ENCODE measurements at places on chromosomes 7 and 10. TPM values are rescaled to one million over a fixed set of nuclear protein-coding genes. Genes with fewer than 3 reads are reported as not detected.

DNA sequence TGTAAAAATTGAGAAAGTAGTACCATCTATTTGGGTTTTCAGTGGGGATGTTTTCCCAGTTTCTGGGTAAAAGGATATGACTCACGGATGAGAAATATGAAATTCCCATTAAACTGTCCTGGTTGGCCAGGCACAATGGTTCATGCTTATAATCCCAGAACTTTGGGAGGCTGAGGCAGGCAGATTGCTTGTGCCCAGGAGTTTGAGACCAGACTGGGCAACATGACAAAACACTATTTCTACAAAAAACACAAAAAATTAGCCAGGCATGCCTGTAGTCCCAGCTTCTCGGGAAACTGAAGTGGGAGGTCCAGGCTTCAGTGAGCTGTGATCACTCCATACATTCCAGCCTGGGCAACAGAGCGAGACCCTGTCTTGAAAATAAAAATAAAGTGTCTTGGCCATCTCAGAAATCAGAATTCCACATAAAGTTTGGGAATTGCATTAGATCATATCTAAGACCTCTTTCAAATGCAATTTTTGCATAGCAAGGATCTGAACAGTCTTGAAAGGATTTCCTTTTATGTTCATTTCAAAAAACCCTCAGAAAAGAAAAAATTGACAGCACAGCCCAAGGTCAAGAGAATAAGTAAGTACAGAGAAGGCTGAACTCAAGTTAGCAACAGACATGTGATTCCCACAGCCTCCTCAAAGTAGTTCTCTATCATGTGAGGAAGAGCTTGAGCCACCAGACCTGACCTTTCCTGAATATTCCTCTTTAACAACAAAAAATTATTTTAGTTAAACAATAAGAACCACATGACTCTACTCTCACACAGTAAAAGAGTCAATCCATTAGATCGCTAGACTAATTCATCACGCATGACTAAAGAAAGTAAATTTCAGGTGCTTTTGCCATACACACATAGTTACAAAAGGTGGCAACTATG lies 141.5 kb upstream of the CAV2 start:
- no peak overlapping the region for H3K4me3 ChIP-seq
- no peaks in the 10 kb centered on the region for H3K36me3 ChIP-seq
- H3K27me3 ChIP-seq: no peaks in the 10 kb centered on the region
- peak; percentile 76 for DNase-seq

DNA sequence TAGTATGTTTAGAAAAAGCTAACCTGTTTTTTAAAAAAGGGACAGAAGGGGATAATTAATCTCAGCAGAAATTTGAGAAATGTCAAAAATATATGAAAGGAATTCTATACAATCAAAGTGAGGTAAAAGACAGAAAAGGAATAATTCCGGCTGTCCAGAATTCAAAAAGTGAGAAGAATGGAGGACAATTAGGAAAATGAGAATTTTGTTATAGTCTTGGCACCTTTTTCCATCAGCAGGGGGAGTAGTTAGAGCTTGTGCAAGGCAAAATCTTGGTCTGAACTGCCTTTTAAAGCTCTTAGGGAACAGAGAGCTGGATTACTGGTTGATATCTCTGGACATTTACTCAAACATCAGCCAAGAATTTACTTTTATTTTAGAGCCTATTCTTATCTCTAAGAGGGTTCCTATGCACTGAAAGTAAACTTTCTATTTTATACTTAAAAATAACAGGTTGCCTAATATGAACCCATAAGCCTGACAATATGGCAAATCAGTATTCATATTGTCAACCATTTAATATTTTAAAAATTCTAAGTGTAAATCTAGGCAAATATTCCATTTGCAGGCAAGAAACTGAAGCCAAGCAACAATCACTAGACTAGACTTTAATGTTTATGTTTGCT lies 185.6 kb downstream of the ANK3 start:
- H3K27ac ChIP-seq: no peak overlapping the region
- no peak overlapping the region for H3K4me3 ChIP-seq
- no peaks in the 10 kb centered on the region for H3K36me3 ChIP-seq
- no peaks in the 10 kb centered on the region for H3K27me3 ChIP-seq
- H3K4me1 ChIP-seq: peaks cover 6% of the 10 kb centered on the region
- peak; percentile 52 for DNase-seq

DNA sequence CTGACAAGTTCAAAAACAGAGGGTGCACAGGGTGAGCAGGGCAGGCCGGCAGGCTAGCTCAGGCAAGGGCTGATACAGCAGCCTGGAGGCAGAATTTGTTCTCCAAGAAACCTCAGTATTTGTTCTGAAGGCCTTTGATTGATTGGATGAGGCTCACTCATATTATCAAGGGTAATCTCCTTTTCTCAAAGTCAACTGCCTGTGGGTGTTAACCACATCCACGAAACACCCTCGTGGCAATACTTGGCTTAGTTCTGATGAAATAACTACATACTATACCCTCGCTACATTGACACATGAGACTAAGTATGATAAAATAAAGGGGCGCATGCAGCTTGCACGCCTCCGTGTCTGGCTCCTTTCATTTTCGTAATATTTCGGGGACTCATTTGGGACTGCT lies 4.4 kb upstream of the PPP2R2D start:
- DNase-seq: no peak
- no peaks in the 10 kb centered on the region for H3K36me3 ChIP-seq
- peaks cover 8% of the 10 kb centered on the region for H3K4me1 ChIP-seq
- H3K4me3 ChIP-seq: no peak overlapping the region
- H3K27ac ChIP-seq: no peak overlapping the region

- H3K4me1 ChIP-seq: peaks cover 15% of the 10 kb centered on the region
- H3K4me3 ChIP-seq: peak overlapping the region; percentile 0
- no peaks in the 10 kb centered on the region for H3K27me3 ChIP-seq
- H3K27ac ChIP-seq: peak overlapping the region; percentile 21
Observed at GRCh38 chr10:69232252-69232651, 12.1 kb downstream of the HKDC1 start.

- H3K27me3 ChIP-seq: no peaks in the 10 kb centered on the region
- H3K4me1 ChIP-seq: peaks cover 7% of the 10 kb centered on the region
- no peak overlapping the region for H3K27ac ChIP-seq
- H3K4me3 ChIP-seq: no peak overlapping the region
Observed at GRCh38 chr10:117936566-117936965, 110.2 kb downstream of the RAB11FIP2 start.

DNA sequence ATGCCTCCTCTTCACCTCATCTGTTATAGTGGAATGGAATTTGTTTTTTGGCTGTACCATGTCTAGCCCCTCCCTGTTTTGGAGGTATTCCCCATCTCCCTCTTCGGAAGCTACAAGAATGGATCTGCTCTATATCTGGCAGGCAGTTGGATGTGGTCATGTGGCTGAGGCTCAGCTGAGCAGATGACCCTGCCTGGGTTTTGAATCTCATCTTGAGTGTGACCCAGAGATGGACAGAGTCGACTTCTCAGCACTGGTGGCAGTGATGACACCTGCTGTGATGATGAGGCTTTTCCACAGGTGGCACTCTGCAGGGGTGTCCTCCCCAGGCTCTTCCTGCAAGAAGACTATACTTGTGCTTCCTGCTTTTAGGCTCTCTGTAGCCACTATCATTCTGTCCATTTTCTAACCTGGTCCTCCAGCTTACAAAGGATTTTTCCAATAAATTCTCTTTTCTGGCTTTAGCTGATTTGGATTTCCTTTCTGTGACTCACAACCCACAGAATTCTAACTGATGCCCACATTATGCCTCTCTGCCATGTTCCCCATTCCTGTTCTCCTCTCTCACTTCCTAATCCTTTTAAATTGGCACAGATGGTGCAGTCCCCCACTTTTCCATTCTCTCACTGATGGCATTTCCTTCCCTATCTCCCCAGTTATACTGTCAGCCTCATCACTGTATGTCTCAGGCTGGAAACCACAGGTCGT lies 7.5 kb upstream of the ARHGAP22 start:
- H3K27ac ChIP-seq: no peak overlapping the region
- H3K4me3 ChIP-seq: no peak overlapping the region
- H3K4me1 ChIP-seq: peaks cover under 1% of the 10 kb centered on the region

GRCh38 chr7:33043501-33044400 lies 18.8 kb downstream of the NT5C3A start:
- H3K4me3 ChIP-seq: no peak overlapping the region
- H3K36me3 ChIP-seq: no peaks in the 10 kb centered on the region
- H3K27ac ChIP-seq: peak overlapping the region; percentile 40
- peaks cover 9% of the 10 kb centered on the region for H3K4me1 ChIP-seq
- no peaks in the 10 kb centered on the region for H3K27me3 ChIP-seq

DNA sequence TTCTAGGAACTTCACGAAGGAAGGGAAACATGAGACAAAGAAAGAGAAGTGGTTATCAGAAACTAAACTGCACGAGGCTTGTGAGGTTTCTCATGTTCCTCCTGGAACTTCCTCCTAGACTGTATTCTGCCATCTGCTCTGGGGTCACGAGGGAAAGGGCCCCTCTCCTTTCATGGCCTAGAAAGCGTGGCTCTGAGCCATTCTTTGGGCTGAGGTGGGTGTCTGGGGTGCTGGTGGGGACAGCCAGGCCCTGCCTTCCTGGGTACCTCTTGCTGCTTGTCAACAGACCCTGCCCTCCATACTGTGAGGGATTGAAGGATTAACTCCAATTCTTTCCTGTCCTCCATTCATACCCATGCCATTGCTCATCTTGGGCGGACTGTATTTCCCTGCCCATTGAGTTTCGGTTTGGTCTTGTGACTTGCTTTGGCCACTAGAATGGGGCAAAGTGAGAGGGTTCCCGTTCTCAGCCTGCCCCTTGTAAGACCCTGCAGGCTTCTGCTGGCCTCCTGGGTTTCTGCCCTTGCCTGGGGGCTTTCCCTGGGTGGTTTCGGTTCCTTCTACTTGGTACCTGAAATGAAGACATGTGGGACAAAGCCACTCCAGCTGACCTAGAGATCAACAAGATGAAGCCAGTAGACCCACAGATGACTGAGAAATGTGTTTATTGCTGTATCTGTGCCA lies 14.9 kb upstream of the GIMAP8 start:
- peaks cover 12% of the 10 kb centered on the region for H3K27me3 ChIP-seq
- DNase-seq: no peak
- no peaks in the 10 kb centered on the region for H3K4me1 ChIP-seq
- no peak overlapping the region for H3K27ac ChIP-seq
- H3K4me3 ChIP-seq: no peak overlapping the region

DNA sequence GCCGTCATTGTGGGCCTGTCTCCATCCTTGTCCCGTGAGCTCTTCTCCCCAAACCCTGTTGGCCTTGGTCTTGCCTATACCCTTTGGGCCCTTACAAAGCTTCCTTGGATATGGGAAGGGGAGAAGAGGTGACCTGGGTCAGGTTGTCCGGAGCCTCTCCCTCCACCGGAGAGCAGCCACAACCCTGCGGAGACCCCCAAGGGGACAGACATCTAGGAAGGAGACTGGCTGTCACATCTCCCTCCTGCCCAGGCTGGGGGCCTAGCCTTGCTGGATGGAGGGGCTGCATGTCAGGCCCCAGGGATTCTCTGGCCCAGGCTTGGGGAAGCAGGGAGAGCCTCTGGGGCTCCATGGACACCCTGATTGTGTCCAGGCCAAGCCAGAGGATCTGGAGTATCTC lies 11.8 kb downstream of the NACAD start:
- DNase-seq: no peak
- H3K27me3 ChIP-seq: no peaks in the 10 kb centered on the region
- no peak overlapping the region for H3K27ac ChIP-seq

GRCh38 chr7:148058753-148059152 lies 531.8 kb upstream of the C7orf33 start:
- H3K4me3 ChIP-seq: no peak overlapping the region
- no peak for DNase-seq
- peaks cover 38% of the 10 kb centered on the region for H3K27me3 ChIP-seq
- H3K4me1 ChIP-seq: no peaks in the 10 kb centered on the region
- H3K36me3 ChIP-seq: no peaks in the 10 kb centered on the region

DNA sequence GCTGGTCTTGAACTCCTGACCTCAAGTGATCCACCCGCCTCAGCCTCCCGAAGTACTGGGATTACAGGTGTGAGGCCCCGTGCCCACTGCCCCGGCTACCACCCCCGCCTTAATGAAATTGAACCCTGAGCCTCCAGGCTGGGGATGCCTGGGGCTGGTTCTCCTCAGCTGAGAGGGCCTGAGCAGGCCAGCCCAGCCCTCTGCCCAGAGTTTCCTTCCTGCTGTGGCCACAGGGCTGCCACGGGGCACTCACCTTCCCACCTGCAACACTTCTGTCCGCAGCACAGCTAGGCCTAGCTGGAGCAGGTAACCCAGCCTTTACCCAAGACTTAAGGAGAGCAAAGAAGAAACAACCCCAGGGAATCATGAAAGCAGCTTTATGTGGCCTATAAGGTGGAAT lies 78.1 kb upstream of the ANLN start:
- no peaks in the 10 kb centered on the region for H3K36me3 ChIP-seq
- no peak overlapping the region for H3K4me3 ChIP-seq
- DNase-seq: no peak
- H3K27ac ChIP-seq: no peak overlapping the region

Gene LDB1
- 28.9 TPM for total RNA-seq

Gene CCDC172
- total RNA-seq: not detected

Gene PIK3AP1
- total RNA-seq: not detected

Gene PRKG1
- total RNA-seq: 0.09 TPM

Gene LGI1
- not detected for total RNA-seq

Gene MRM2
- 26.9 TPM for total RNA-seq

Gene DUSP5
- 61.0 TPM for total RNA-seq

Gene DMBT1
- total RNA-seq: 7.6 TPM

Gene CPA2
- not detected for total RNA-seq

Gene CAV1
- total RNA-seq: 225 TPM

Data from MCF 10A (cell line).